CD4-positive, alpha-beta T cell (primary cell): ENCODE measurements at places on chromosomes 6 and 20.

DNA sequence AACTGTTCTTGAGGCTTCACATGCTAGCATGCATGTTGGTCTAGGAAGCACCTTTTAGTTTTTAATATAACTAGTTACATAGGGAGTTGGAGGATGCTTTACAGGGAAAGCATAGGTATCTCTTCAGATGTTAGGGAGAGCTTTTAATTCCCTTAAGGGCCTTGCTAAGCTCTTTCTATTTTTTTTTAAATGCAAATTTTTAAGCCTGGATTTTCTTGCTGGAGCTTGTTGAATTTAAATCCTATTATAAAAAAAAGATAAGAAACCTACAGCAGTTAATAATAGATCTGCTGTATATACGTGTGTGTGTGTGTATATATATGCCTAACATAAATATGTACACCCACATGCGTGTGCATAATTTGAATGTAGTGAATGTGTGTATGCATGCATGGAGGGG lies 79.0 kb downstream of the FIG4 start:
- no peak for DNase-seq

DNA sequence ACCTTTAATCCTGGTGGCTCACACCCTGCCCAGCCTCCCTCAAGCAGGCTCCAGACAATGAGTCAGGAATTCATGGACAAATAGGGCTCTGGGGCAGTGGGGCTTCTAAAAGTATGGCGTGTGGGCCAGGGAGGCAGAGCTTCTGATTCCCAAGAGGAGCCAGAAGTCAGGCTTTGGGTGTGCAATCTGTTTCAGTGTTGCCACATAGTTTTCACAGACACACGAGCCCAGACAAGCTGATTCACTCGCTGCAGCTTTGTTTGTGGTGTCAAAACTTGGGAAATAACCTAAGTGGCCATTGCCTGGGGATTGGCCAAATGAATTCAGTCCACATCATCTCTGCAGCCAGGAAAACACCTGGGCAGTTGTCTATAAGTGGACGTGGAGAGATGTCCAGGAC lies 9.2 kb downstream of the PEDS1 start:
- no peak for DNase-seq

DNA sequence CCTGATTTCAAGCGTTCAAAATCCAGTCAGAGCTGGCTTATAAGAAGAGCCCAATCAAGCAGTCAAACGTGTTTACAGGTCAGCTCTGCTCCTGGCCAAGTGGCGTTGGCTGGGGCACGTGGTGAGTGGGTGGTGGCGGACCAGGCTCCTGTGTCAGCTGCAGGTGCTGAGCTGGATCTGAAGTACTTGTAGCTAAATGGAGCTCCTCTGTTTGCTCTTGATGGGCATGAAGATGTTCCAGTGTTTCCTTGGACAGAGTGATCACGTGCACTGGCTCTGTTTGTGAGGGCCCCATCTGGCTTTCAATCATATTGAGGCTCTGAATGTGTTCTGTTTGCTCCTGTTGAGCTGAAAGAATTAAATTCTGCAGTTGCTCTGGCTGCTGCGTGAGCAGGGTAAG lies 10.2 kb upstream of the MICAL1 start:
- no peak for DNase-seq

DNA sequence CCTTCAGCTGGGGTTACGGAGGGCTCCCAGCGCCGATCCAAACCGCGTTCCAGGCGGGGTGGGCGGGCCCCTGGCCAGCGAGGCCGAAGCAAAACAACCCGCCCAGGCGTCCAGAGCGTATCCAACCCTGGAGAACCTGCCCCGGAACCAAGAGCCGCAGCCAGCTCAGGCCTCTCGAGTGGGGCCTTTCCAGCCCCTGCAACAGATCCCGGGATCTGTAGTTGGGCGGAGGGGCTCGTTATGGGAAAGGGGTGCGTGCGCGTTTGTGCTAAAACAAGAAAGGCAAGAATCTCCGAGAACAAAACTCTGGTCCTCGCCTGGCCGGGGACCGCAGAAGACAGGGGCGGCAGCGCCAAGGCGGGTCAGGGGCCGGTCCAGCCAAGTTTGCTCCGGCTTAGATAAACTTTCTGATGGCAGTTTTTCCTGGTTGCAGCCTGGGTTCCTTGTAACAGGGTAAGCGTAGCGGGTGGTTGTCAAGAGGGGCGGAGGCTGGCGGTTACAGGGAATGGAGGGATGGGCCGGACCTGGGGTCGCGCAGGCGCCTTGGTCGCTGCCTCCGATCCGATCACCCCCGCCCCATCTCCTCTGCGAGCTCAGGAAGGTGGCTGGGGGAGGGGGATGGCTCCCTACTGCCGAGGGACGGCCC lies 448 bp upstream of the RIN2 start:
- no peak for DNase-seq

- no peak for DNase-seq
Observed at GRCh38 chr20:1652960-1653359, 4.6 kb downstream of the SIRPG start.

- DNase-seq: no peak
Observed at GRCh38 chr20:10297684-10298240, 79.1 kb downstream of the SNAP25 start.
